ENCODE measurements at places on chromosomes 3 and 15.

DNA sequence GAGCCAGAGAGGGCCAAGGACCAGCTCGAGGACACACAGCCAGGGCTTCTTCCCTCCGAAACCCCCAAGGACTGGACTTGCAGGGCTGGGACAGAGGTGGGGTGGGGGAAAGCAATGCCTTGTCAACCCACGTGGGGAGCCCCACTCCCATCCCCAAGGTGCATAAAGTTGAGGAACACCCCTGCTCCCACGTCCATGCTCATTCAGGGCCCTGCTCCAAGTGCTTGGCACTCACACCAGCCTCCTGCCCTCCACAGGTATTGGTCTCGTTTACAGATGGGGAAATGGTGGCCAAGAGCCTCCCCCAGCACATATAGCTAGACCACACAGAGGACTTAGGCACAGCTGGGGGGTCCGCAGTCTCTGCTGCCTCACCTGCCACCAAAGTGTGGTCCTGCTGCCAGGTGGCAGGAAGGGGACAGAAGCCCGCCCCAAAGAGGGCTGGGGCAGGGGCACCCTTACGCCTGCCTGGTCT lies 50.5 kb upstream of the CSPG4 start:
- no peak for DNase-seq

GRCh38 chr15:74196175-74196574 lies 6.4 kb downstream of the STRA6 start:
- no peak for DNase-seq

- no peak for DNase-seq
These were observed 111.2 kb downstream of the XXYLT1 start for GRCh38 chr3:195159814-195160165.

GRCh38 chr3:52053307-52054304 lies 2.8 kb downstream of the DUSP7 start:
- peak; percentile 27 for DNase-seq

DNA sequence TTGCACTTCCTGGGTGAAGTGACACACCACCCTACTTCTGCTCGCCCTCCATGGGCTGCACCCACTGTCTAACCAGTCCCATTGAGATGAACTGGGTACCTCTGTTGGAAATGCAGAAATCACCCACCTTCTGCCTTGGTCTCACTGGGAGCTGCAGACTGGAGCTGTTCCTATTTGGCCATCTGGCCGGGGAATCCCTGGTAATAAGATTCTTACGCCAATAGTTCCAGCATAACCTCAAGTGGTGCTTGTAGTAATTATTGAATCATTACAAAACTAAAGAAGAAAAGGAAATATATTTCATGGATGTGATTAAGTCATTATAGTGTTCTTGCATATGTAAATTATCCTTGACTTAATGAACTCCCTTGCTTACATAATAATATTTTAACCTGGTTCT lies 841.9 kb downstream of the CADM2 start:
- no peak for DNase-seq

- DNase-seq, result no peak
These were observed 86.4 kb downstream of the WDR76 start for GRCh38 chr15:43913026-43913780.

GRCh38 chr3:128591738-128592426 lies 58.7 kb downstream of the RPN1 start:
- no peak for DNase-seq
